IMR-90 (cell line): ENCODE measurements at places on chromosomes 7 and 10. TPM values are rescaled to one million over a fixed set of nuclear protein-coding genes. Genes with fewer than 3 reads are reported as not detected.

GRCh38 chr7:72211175-72211574 lies 201.0 kb downstream of the CALN1 start:
- DNase-seq = no peak

- no peak for DNase-seq
Observed at GRCh38 chr7:154946166-154946565, 56.8 kb downstream of the PAXIP1 start.

GRCh38 chr10:9301148-9301547 lies 1246.7 kb downstream of the GATA3 start:
- DNase-seq = no peak

The MAGI2 gene
- 17.9 and 27.2 TPM in 2 replicates for total RNA-seq

The COX15 gene
- 40.1 and 41.1 TPM in 2 replicates for total RNA-seq

GRCh38 chr10:71358277-71358676 lies 38.4 kb upstream of the CDH23 start:
- no peak for DNase-seq

GRCh38 chr10:48648172-48648942 lies 36.3 kb upstream of the WDFY4 start:
- DNase-seq = no peak

- no peak for DNase-seq
Observed at GRCh38 chr7:157601530-157601929, 264.7 kb downstream of the DNAJB6 start.

The ATRNL1 gene
- 0.18 and 0.56 TPM in 2 replicates for total RNA-seq

The TMEM176B gene
- total RNA-seq = not detected in 2 replicates

- DNase-seq = no peak
Observed at GRCh38 chr7:111098926-111099250, 8.0 kb downstream of the LRRN3 start.

The AP1S1 gene
- total RNA-seq = 233 and 295 TPM in 2 replicates

The FRMD4A gene
- total RNA-seq = 27.5 and 30.3 TPM in 2 replicates

- peak; percentile 24 for DNase-seq
Observed at GRCh38 chr10:116038259-116038658, 234.7 kb downstream of the GFRA1 start.

The PAX2 gene
- total RNA-seq = not detected in 2 replicates

- peak; percentile 32 for DNase-seq
Observed at GRCh38 chr10:17026686-17027485, 102.7 kb downstream of the CUBN start.

The SLC13A4 gene
- 0.56 TPM in 1 of 2 replicates, not detected in the other for total RNA-seq

DNA sequence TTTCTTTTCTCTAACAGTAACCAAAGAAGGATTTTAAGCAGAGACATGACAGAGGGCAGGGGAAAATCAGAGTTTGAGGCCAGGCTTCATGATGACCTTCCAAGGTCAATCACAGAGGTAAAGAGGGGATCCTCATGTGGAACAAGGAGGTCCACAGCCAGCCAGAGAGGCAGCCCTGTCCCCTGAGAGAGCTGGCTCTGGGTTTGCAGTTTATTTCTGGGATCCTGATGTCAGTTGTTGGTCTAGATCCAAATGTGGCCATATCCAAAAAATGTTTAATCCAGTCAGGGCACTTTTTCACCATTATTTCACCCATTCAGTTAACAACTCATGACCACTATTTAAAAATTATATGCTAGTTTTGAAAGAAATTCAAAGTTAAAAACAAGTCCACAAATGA lies 45.6 kb downstream of the GPR141 start:
- no peak for DNase-seq

DNA sequence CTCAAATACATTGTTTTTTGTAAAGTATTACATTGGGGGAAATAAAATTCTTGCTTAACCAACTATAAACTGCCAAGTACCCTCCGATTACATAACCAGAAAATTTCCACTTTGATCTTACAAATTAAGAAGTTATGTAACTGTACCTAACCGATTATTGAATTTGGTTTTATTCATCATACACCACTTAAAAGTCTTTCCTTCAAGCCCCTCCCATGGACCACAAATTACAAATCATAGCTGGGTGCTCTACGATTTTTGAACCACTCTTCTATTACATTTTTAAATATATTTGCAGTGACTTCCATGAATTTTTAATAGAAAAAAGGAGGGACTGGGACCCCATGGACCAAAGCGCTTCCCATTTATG lies 630 bp downstream of the ZNF680 start:
- no peak for DNase-seq

- DNase-seq = no peak
Observed at GRCh38 chr10:97168645-97169044, 17.1 kb downstream of the SLIT1 start.

The GPNMB gene
- under 0.01 TPM in 1 of 2 replicates, not detected in the other for total RNA-seq

GRCh38 chr10:32943395-32943794 lies 14.6 kb downstream of the ITGB1 start:
- DNase-seq = no peak

The CHAT gene
- not detected in 2 replicates for total RNA-seq

DNA sequence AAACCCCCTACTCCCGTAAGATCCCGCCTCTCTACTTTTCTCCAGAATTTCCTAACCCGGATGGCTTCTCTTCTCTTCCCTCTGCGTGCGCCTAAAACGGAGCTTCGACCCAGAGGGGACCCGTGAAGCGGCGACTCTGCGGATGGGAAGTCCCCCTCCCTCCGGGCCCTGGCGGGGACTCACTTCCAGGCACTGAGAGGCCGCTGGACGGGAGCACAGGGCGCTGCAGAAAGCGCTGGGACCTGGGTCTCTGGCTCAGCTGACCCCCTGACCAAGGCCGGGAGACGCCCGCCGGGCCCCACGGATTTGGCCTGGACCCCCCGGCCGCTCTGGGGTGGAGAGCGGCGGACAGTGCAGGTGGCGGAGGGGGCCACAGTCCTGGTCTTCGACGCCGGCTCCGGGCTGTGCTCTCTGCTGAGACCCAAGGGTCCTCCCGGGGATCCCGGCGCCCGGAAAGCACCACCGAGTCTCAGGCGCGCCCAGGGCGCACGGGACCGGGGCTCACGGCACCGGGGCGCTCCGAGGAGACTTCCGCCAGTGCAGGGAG lies 688 bp upstream of the FOXL3 start:
- no peak for DNase-seq

GRCh38 chr10:97087296-97087695 lies 98.5 kb downstream of the SLIT1 start:
- DNase-seq = no peak

- DNase-seq = no peak
Observed at GRCh38 chr7:70838292-70838907, 293.5 kb upstream of the GALNT17 start.

DNA sequence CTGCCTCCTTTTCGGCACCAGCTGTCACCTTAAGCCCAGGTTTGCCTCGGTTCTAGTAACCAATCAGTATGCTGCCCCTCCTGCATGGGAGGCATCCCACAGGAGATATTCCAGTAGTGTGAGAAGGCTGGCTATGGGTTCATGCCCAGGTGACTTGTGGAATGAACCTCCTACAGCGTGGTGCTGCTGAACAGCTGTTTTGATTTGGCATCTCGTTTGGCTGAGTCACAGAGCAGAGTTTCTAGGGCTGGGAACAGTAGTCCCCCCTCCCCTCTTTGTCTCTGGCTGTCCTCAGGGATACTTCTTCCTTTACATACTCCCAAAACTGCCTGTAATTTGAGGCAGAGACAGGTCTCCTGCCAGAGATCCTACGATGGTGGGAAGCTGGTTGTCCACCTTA lies 16.1 kb downstream of the R3HCC1L start:
- peak; percentile 56 for DNase-seq

DNA sequence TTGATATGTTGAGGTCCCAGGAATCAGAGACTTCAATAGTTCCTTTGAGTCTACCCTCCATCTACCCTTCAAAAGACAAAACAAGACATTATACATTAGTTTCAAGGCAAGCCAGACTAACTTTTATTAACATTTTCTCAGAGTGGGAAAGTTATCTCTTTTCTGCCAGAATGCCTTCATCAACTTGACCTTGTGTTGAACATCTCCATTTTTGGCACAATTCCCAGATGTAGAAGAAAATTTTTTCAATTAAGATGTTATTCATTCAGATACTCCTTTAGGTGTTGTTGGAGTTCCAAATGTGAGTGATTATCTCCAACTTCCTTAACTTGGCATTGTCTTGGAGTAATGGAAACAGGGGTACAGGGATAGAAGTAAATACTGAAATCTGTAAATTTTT lies 59.1 kb downstream of the NRF1 start:
- peak; percentile 39 for DNase-seq

- no peak for DNase-seq
Observed at GRCh38 chr7:146216396-146217041, 99.9 kb downstream of the CNTNAP2 start.

DNA sequence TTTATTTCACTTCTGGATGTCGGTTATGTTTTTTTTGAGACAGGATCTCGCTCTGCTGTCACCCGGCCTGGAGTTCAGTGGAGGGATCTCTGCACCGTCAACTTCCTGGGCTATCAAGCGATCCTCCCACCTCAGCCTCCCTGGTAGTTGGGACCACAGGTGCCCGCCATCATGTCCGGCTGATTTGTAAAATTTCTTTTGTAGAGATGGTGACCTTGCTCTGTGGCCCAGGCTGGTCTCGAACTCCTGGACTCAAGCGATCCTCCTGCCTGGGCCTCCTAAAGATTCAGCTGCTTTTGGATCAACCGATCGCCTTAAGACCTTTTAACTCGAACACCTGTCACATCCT lies 606 bp upstream of the RABGEF1 start:
- DNase-seq = no peak

DNA sequence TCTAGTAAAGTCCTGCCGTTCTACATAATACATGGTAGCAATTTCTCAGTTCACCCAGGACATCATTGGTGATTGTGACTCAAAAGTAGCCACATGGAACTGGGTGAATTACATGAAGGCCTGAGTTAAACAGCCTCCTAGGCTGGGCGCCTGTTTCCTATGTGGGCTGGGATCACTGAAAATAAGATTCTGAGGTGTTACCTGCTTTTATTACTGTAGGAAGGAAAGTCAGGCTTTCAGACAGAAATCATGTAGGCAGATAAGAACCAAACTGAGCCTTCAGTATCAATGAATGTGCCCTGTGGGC lies 160.4 kb downstream of the CAMK1D start:
- DNase-seq = no peak
